ENCODE measurements at places on chromosomes 2 and 18. TPM values are rescaled to one million over a fixed set of nuclear protein-coding genes. Genes with fewer than 3 reads are reported as not detected.

DNA sequence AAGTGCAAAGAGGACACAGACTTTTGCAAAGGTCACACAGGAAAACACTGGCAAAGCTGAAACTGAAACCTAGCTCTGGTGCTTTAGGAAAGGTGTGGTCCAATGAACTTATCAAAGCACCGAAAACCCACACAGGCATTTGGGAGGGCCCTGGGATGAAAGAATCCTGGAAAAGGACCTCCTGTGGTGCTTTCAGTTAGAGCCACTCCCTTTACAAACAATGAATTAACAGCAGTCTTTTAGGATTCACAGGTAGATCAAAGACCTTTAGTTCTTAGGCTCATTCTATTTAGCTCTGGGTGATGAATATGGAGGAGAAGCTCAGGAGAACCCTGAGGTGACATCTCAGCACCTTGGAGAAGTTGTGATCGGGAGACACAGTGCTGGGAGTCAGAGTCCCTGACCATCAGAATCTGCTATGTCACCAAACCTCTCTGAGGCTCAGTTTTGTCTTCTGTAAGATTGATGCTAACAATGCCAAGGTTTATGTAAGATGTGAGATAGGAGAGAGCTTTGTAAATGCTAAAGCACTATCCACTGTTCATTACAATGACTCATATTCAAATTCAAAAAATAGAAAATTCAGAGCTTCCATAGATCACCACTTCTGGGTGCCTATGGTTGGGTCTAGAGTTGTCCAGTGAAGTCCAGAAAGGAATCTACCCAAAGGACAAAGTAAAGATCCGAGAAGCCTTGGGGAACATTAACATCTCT, 39.3 kb downstream of the VSNL1 start:
- H3K27ac ChIP-seq: peak overlapping the region; percentile 32
- H3K4me1 ChIP-seq: 0 out of 2 replicates have a peak, but pooled peaks cover 7% of the 10 kb centered on the region
- H3K4me3 ChIP-seq: no peak overlapping the region

DNA sequence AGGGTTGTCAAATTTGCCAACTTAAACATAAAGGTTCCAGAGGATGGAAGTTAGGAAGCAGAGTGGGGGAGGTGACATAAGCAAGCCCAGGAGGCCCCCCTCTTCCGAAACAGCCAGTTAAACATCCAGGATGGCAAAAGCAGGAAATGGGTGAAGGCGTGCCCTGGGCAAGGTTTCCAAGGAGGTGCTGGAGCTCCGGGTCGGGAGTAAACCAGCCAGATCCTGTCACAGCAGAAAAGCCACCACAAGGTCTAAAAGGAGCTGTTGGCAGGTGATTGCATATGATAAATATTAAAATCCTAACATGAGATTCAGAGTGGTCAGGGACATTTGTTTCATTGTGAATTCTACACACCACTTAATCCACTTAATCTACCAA, 572.2 kb upstream of the SALL3 start:
- H3K27me3 ChIP-seq: peaks cover 65% of the 10 kb centered on the region
- H3K36me3 ChIP-seq: no peaks in the 10 kb centered on the region
- DNase-seq: no peak
- no peak overlapping the region for H3K27ac ChIP-seq

DNA sequence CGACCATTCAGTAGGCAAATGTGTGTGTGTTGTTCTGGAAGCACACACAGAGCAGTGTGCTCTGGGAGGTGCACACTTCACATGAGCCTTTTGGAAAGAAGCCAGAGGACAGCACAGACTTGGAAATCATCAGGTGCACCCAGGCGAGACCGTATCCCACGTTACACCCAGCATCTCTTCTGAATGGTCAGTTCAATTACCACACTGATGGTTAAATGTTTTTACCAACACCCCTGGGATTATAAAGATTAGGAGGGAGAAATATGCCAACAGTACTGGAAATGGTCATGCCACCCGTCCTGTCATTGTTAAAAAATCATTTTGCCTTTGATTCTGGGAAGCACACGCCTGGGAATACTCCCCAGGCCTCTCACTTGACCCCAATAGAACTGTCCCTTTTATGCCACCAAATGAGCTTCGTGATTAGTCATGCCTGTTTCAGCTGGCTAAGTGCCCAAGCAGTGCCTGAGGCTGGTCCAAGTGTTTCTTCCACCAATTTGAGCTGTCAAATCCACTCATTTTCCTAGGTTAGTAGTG, 183.7 kb downstream of the NRP2 start:
- no peaks in the 10 kb centered on the region for H3K36me3 ChIP-seq
- peaks cover 33% of the 10 kb centered on the region for H3K27me3 ChIP-seq
- no peaks in the 10 kb centered on the region for H3K4me1 ChIP-seq
- no peak overlapping the region for H3K4me3 ChIP-seq

GRCh38 chr18:22827216-22827615, 105.9 kb upstream of the RBBP8 start:
- H3K27ac ChIP-seq: peak overlapping the region; percentile 92
- peak; percentile 19 for DNase-seq
- H3K4me3 ChIP-seq: no peak overlapping the region

DNA sequence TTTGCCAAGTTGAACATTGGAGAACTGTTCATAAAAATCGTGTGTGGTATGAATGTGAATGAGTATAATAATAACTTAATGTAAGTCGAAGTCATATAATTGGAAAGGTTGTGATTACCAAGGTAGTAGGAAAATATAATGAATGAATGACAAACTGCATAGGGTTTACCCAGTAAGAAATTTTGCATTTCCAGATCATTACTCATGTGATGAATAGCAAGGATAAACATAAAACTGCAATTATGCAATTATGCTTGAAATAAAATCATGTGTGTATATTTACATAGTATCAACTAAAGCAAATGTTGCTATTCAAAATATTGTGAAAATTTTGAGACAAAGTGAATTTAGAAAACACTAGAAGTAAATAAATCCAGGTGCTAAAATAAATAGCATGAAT, 1108.7 kb upstream of the TMEFF2 start:
- H3K27me3 ChIP-seq: no peaks in the 10 kb centered on the region
- H3K27ac ChIP-seq: no peak overlapping the region
- H3K4me3 ChIP-seq: no peak overlapping the region
- no peaks in the 10 kb centered on the region for H3K36me3 ChIP-seq

GRCh38 chr2:45167920-45168629, 158.8 kb upstream of the SIX2 start:
- H3K4me1 ChIP-seq: peaks cover 73% of the 10 kb centered on the region
- peak overlapping the region; percentile 93 for H3K27ac ChIP-seq
- no peaks in the 10 kb centered on the region for H3K36me3 ChIP-seq
- H3K4me3 ChIP-seq: peak overlapping the region; percentile 73
- no peaks in the 10 kb centered on the region for H3K27me3 ChIP-seq
- peak; percentile 23 for DNase-seq

DNA sequence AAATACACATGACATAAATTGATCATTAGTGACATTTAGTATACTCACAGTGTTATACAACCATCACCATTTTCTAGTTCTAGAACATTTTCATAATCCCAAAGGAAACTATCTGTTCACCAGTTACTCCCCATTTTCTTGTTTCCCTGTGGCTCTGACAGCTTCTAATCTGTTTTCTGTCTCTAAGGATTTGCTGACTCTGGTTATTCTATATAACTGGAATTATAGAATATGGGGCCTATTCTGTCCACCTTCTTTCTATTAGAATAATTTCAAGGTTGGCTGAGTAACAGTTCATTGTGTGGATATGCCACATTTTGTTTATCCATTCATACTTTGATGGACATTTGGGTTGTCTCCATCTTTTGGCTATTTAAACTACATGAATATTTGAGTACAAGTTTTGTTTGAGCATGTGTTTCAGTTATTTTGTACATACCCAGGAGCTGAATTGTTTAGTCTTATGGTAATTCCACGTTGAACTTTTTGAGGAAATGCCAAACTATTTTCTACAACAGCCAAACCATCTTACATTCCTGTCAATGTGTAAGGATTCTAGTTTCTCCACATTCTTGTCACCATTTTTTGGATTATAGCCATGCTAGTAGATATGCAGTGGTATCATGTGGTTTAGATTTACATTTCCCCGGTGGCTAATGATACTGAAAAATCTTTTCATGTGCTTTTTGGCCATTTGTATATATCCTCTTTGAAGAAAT, 20.5 kb downstream of the KIAA1328 start:
- H3K4me3 ChIP-seq: no peak overlapping the region
- H3K4me1 ChIP-seq: peaks cover 5% of the 10 kb centered on the region
- H3K36me3 ChIP-seq: no peaks in the 10 kb centered on the region
- peak; percentile 1 for DNase-seq
- H3K27ac ChIP-seq: no peak overlapping the region
- H3K27me3 ChIP-seq: no peaks in the 10 kb centered on the region

DNA sequence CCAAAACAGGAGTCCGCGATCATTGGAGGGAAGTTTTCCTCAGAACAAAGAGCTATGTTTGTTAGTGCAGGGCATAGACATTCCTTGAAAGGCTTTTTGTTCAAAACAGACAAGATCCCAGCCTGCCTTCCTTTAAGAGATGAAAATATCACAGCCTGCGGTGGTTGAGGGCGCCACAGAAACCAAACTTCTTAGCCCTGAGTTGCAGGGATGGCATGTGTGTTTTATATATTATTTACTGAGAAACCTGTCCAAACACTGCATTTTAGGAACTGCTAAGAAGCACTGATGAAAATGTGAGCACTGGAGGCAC, 57.5 kb upstream of the TMEM178A start:
- no peaks in the 10 kb centered on the region for H3K36me3 ChIP-seq
- no peaks in the 10 kb centered on the region for H3K27me3 ChIP-seq
- no peaks in the 10 kb centered on the region for H3K4me1 ChIP-seq
- no peak overlapping the region for H3K4me3 ChIP-seq
- DNase-seq: no peak

GRCh38 chr18:58893388-58894099, 28.9 kb downstream of the ZNF532 start:
- peak; percentile 71 for DNase-seq
- H3K4me1 ChIP-seq: peaks cover 27% of the 10 kb centered on the region
- H3K36me3 ChIP-seq: peaks cover 22% of the 10 kb centered on the region
- peak overlapping the region; percentile 65 for H3K27ac ChIP-seq

DNA sequence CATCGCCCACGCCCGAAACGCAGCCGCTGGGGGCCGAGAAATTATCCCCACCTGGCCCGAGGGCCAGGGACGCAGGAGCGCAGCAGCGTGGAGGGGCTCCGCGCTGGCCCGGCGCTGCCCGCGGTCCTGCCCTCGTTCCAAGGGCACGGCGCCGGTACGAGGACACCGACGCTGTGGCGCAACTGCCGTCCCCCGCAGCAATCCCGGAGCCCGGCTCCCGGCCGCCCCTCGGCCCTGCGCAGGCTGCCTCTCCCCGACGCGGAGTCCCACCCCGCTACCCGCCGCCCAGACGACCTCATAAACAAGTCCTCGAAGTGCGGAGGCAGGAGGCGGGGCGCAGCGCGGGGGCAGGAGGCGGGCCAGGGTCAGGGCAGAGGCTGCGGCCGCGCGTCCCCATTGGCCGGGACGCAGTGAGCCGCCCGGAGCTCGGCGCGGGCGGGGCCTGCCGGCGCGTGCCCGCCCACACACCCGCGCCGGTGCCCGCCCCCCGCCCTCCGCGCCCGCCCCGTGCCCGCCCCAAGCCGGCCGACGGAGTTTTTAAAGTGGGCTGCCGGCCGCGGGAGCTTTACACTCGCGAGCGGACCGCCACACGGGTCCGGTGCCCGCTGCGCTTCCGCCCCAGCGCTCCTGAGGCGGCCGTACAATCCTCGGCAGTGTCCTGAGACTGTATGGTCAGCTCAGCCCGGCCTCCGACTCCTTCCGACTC, at the start of gene EPAS1:
TSS of gene EPAS1 (plus strand) at position 568 of the 706 bp plus-strand sequence. CDS start 505 bp downstream, outside the sequence.
- no peaks in the 10 kb centered on the region for H3K36me3 ChIP-seq
- peak within 1 kb of the TSS; percentile 98 for H3K4me3 ChIP-seq
- peak; percentile 80 for DNase-seq
- peak within 1 kb of the TSS; percentile 72 for H3K27ac ChIP-seq
- H3K4me1 ChIP-seq: peaks cover 9% of the 10 kb centered on the region

DNA sequence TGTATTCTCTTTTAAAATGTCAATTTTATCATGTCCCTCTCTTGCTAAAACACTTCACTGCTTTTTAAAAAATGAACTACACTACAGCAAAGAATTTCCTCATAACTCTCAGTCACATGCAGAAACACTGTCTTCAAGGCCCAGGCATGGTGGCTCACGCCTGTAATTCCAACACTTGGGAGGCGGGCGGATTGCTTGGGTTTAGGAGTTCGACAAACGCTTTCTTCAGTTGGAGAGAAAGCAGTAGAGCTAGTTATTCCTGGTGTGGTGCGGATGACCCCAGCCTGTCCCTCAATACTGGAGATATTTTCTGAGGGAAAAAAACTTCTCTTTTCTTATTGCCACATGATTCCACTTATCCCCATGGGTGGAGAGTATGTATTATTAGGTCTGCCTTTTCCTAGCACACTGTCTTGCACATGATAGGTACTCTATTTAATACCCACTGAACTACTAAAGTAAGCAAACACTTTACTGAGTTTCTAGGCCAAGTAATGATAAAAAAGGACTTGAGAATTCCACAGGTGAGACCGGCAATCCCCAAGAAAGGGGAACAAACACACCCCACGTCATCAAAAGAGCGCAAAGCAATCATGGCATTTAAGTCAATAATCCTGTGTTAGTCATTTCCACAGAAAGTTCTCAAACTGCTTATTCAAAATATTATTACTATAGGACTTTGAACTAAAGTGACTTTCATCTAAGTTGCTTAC, 77.1 kb downstream of the SPIRE1 start:
- peak; percentile 69 for DNase-seq
- no peak overlapping the region for H3K4me3 ChIP-seq
- peak overlapping the region; percentile 74 for H3K27ac ChIP-seq
- no peaks in the 10 kb centered on the region for H3K27me3 ChIP-seq

The UBR3 gene
- 30.9 TPM for total RNA-seq

The CNTNAP5 gene
- total RNA-seq: not detected

DNA sequence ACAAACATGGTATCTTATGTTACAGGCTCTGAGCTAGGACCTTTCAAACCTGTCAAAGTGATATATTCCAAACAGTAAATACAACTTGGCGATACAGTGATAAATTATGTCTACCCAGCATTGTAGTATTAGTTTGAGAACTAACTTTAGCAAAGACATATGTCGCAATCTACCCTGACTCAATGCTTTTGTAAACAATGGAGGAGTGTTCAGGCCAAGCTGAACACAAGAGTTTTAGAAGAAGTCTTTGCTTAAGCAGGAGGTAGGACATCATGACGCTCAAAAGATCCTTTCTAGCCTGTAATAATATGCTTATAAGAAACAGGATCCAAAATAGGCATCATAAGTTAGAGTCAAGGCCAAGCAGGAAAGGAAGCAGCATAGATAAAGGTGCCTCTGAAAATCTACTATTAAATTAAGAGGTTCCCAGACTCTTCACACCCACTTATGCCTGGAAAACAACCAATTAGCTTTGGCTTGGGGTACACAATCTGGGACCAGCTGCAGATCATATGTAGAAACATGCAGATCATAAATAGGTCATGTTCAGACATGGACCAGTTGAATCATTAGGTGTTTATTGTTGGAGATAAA, 132.5 kb downstream of the CSRNP3 start:
- no peak overlapping the region for H3K4me3 ChIP-seq
- H3K4me1 ChIP-seq: peaks cover 14% of the 10 kb centered on the region
- peak; percentile 87 for DNase-seq
- H3K27me3 ChIP-seq: no peaks in the 10 kb centered on the region
- H3K36me3 ChIP-seq: no peaks in the 10 kb centered on the region

DNA sequence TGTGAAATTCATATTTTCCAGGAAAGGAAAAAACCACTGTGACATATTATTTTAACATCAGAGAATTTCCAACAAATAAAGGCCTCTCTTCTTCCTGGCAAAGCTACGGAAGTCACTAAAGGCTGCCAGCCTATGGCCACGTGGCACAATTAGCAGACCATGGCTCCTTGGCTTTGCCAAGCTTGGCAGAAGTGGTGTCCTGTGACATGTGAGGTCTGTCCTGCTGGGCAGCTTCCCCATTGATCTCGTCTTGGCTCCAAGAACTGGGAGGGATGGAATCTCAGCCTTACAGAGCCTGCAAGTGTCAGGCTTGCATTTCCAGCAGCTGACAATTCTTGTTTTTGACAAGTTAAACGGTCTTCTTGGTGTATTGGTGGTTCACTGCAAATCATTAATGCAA, 226.9 kb upstream of the THSD7B start:
- H3K36me3 ChIP-seq: no peaks in the 10 kb centered on the region
- H3K4me3 ChIP-seq: no peak overlapping the region
- H3K27me3 ChIP-seq: no peaks in the 10 kb centered on the region
- H3K4me1 ChIP-seq: no peaks in the 10 kb centered on the region
- no peak overlapping the region for H3K27ac ChIP-seq
